ENCODE measurements at places on chromosomes 16 and 17. TPM values are rescaled to one million over a fixed set of nuclear protein-coding genes. Genes with fewer than 3 reads are reported as not detected.

ELAC2 gene
- total RNA-seq: 58.9 TPM

HAP1 gene
- 0.18 TPM for total RNA-seq

CD300LF gene
- total RNA-seq: not detected

PRSS33 gene
- total RNA-seq: not detected

TP53TG3C gene
- not detected for total RNA-seq

- DNase-seq: no peak
These were observed 22.8 kb downstream of the GPRC5B start for GRCh38 chr16:19861811-19862327.

GRCh38 chr17:33904476-33904875, 350.6 kb upstream of the CCL2 start:
- no peak for DNase-seq

- DNase-seq: no peak
These were observed 23.8 kb downstream of the ARHGAP17 start for GRCh38 chr16:24991349-24991748.

DNA sequence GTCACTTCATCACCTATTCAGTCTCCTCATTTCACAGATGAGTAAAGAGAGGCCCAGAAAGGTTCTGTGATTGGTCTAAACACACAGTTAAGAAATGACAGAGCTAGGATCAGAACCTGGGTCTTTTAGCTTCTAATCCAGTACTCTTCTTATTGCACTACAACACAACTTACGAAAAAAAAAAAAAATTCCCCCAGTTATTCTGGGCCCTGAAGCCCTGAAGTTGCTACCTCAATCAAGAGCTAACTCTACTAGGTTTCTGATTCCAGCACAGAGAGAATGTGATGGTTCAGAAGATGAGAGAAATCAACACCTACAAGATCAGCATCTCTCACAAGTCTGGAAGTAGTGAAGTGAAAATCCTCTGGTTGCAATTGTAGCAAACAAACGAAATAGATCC, 37.3 kb downstream of the GRB7 start:
- DNase-seq: no peak

GRCh38 chr17:42142371-42142896, 12.4 kb downstream of the RAB5C start:
- peak; percentile 88 for DNase-seq

DNA sequence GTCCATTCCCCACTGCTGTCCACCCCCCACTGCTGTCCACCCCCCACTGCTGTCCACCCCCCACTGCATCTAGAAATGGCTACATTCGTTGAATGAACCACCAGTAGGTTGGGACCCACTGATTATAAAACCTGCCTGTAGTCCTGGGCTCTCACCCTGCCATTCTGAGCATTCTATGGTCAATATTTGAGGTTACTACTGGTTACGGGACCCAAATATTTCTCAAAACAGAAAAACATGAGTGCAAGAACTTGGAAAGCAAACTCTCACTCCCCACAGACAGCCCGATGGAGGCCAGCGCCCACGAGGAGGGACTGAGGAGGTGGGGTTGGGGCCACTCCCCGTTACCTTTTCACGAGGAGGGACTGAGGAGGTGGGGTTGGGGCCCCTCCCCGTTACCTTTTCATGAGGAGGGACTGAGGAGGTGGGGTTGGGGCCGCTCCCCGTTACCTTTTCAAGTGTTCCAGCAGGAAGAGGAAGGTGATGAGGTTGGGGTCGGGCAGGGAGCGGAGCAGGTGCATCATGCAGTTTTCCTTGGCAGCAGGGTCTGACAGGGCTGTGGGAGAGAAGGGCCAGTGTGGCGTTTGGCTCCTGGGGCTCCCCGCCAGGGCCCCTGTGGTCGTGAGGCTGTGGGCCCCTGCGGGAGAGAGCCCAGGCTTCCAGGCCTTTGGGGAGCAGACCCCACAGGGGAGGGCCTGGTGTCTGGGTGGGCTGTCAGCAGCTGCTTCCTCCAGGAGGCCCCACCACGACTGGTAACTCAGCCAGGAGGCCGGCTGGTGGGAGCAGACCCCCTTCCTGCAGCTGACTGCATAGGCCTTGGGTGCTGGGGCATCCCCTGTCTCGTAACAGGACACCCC, 12.5 kb downstream of the TIMM22 start:
- no peak for DNase-seq

DNA sequence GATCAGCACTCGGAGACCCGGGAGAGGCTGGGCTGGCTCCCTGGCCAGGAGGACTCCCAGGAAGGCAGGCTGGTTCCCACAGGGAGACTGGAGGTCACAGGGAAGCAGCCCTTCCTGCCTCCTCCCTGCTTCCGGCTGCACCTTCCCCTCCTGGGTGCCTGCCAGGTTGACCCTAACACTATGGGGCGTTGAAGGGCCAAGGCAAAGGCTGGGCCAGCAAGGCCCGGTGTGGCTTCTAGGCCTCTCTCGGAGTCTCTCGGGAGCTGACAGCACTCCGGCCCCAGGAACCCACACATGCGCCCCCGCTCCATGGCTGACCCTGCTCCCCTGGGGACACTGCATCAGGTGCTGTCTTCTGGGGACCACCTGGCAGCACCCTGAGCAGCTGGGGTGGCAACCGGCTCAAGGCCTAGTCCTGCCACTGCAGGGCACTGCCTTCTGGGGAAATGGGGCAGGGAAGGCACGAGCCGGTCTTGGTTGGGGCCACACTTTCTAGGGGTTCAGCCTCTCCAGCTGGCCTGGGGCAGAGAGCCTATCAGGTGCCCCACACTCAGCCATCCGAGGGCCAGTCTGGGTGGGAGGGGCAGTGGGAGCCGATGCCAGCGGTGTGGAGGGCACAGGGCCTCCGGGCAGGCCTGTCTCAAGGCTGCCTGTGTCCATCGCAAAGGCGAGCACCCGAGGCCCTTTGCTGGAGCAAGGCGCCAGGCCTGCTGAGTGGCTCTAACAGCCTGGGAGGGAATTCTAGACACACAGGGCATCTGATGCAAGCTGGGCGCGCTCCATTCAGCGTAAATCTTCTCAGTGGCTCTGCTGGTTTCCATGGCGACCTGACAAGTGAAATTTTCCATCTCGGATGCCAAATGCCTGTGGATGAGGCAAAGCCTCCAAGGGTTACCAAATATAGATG, 5.6 kb upstream of the MTSS2 start:
- peak; percentile 96 for DNase-seq

GRCh38 chr16:88384222-88385111, 1.7 kb downstream of the ZNF469 start:
- DNase-seq: no peak

GRCh38 chr17:2176499-2177169, 121.7 kb downstream of the HIC1 start:
- no peak for DNase-seq

- no peak for DNase-seq
These were observed 261.0 kb upstream of the CPHXL start for GRCh38 chr16:75987323-75987722.

Measured in HFFc6 (cell line).